ENCODE measurements at places on chromosomes 11 and 22.

GRCh38 chr22:27461470-27461869 lies 340.1 kb downstream of the MN1 start:
- no peak for DNase-seq

GRCh38 chr22:50302041-50302541 lies 5.4 kb downstream of the PLXNB2 start:
- no peak for DNase-seq

GRCh38 chr11:131686836-131687235 lies 316.4 kb downstream of the NTM start:
- DNase-seq = no peak

- DNase-seq = no peak
Measured at GRCh38 chr11:1641096-1641495, 11.5 kb downstream of the KRTAP5-5 start.

- DNase-seq = no peak
Measured at GRCh38 chr11:90747057-90747456, 524.2 kb upstream of the CHORDC1 start.

DNA sequence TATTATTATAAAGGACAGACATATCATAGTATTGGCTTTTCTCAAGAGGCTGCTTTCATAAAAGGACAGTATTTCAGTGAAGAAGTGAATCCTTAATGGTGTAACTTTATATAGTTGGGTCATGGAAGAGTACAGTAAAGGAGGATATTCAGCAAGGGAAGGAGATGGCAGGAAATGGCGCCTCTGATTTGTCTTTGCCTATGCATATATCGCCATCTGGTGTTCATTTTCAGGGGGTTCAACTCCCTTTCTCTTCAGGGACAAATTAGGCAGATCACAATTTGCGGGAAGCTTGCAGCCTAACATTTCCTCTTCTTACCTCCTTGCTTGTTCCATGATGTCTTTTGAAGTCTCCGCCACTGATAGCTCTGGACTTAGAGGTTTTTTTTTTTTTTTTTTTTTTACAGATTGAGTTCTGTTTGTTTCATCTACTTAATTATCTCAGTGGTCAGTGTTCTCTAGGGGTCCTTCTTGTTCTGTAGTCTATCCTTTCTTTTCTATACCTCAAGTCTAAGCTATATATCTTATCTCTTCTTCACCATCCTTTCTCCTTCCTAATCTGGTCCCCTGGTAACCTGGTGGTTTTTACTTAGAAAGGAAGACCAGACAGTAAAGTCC lies 21.8 kb upstream of the RRM1 start:
- peak; percentile 40 for DNase-seq

DNA sequence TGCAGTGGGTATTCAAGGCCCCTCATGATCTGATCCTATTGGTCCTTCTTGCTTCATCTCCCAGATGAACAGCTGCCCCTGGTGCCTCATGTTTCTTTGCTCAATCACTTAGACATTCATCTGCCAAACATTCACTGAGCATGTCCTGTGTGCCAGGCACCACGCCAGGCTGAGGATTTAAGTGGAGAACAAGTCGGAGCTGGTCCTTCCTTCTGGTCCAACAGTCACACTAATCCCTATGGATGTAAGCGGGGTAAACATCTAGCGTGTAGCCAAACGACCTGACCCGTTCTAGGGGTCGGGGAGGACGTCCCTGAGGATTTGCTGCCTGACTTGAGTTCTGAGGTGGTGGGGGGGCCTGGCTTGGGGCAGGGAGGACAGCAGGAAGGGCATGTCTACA lies 21.9 kb downstream of the ZMAT5 start:
- peak; percentile 69 for DNase-seq

DNA sequence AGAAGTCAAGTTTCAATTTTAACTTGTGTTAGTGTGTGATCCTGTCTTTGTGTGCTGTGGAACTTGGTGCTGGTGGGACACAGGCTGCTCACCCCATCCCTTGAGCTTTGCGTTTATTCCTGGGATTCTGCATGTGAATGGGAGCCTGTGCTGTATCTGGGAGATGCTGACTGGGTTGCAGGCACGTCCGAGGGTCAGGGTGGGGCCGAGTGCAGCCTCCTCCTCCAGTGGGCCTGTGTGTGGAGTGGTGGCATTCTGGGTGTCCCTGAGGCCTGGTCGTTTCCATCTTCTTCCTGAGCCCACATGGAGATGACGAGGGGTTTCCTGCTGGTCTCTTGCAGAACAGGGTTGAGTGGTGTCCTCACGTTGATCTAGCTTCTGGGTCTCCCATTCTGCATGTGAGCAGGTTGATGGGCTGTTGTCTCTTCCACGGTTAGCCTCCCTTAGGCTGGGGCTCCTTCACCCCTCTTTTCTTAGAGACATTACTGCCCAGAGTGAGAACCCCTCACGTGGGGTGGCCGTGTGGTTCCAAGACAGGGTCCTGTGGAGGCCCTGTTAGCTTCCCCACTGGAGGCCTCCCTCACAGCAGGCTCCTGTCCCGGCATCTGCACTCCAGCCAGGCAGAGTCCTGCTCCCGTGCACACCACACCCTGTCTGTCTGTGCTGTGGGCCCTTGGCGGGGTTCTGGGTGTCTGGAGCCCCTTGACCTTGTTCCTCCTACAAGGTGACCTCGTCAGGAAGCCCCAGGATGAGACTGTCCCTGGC lies 4.9 kb downstream of the PTDSS2 start:
- DNase-seq = no peak

- no peak for DNase-seq
Measured at GRCh38 chr11:64107303-64107702, 58.6 kb downstream of the MACROD1 start.

- no peak for DNase-seq
Measured at GRCh38 chr11:113496026-113496651, 20.9 kb upstream of the DRD2 start.

DNA sequence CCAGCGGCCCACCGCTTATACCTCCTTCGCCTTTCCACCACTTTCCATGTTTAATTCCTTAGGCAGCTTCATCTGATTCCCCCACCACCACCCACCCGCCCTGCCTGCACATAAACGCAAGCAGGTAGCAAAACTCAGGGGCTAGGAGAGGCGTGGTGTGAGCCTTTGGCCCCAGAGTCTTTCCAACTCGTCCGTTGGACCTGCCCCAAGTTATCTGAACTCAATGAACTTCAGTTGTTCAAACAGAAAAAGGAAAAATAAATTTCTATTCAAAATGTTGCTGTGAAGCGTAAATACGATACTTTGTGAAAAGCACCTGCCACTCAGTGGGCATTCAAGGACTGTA lies 814 bp upstream of the CDON start:
- DNase-seq = no peak

DNA sequence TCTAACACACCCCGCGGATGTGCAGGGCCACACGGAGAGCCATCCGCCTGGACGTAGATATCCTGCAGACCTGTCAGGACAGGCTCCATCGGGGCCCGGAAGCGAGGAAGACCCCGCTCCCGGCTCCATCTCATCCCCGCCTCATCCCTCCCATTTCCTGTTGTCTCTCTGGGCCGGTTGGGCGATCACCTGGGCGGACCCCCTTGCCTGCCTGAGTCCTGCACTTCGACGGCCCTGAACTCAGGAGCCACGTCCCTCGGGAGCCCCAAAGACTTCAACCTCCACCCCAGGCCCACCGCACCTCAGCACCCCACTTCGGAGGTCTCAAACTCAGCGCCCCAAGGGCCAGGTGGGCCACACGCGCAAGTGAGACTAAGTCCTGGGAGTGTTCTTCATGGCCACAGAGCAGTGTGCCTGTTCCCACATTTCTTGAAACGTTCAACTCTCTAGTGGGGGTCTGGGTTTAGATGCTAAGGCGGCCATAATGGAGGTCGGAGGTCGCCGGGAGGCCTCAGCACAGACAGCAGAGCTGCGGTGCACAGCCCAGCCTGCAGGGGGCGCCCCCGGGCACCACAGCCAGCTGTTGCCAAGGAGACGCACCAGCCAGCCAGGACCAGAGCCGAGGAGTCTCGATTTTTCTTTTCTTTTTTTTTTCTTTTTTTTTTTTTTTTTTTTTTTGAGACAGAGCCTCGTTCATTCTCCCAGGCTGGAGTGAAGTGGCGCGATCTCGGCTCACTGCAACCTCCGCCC lies 26.0 kb upstream of the FADD start:
- no peak for DNase-seq

- no peak for DNase-seq
Measured at GRCh38 chr11:102197670-102198139, 87.5 kb downstream of the YAP1 start.

DNA sequence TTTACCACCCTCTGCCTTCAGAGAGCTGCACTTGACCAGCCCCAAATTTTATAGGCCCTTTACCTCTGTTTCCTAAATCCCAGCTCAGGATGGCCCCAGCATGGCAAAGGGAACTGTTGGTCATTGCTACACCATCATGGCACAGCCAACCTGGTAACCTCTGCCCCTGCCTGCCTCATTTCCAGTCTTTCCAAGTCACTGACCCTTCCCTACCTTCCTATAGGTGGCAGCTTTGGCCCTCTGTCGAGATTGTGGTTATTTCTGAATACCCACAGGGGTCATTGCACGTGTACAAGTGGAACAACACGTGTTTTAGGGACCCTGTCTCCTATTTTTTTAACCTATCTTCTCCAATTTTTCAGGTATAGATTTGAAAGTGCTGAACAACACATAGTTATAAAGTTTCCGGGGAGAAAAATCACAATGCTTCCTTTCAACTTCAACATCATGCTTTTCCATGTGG lies 2.8 kb downstream of the GALNT18 start:
- DNase-seq = no peak

DNA sequence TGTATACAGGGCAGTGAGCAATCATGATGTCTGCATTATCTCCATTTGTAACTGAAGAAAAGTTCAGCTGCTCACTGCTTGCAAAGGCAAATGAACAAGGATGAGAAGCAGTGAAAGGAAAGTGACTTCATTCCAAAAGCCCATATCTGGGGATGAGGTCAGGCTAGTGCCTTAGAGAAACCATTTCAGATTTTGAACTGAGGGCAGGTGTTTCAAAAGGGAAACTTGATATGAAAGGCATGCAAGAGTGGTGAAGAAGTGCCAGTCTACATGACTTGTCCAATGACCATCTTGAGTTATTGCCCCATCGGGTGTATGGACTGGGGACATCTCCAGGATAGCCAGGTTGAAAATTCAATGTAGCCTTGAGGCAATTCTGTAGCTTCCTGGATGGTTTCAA lies 7.3 kb upstream of the APOL4 start:
- no peak for DNase-seq

DNA sequence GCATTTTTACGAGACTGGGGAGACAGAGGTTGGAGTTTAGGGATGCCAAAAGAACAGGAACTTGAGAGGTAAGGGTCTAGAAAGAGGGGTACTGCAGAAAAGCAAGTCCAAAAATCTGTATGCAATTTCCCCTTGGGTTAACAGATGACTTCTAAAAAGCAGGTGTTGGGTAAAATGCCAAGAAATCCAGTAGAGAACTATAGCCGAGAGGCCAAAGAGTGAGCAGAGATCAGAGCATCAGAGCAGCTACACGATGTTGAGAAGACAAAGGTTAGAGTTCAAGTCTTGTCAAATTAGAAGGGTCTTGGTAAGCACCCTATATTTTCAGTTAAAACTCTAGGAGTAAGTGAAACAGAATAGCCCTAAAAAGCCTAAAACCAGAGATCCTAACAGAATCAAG lies 145.2 kb downstream of the FCHSD2 start:
- DNase-seq = no peak

DNA sequence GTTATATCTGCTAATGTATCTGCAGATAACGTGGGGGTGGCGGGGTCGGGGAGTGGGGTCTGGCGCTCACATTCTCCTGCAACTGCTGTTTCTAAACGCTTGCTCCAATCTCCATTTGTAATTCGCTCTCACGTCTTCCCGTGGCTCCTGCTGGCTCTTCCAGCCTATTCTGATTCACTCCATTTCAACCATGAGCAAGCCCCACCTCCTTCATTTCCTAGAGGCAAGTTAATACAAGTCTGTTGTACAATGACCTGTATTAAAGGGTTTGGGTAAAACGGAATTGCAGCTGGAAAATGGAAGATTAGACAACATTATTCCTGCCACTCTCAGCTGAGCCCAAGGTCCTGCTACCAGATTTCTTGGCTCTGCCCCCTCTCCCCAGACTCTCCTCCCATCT lies 132.3 kb downstream of the CSNK2A3 start:
- DNase-seq = no peak

- DNase-seq = no peak
Measured at GRCh38 chr11:64854534-64855502, 10.4 kb upstream of the CDC42BPG start.

- no peak for DNase-seq
Measured at GRCh38 chr11:90392692-90393091, 169.8 kb upstream of the CHORDC1 start.

GRCh38 chr11:103923451-103923931 lies 112.9 kb upstream of the DDI1 start:
- DNase-seq = no peak

- DNase-seq = no peak
Measured at GRCh38 chr11:78676026-78676557, 101.4 kb upstream of the NARS2 start.

DNA sequence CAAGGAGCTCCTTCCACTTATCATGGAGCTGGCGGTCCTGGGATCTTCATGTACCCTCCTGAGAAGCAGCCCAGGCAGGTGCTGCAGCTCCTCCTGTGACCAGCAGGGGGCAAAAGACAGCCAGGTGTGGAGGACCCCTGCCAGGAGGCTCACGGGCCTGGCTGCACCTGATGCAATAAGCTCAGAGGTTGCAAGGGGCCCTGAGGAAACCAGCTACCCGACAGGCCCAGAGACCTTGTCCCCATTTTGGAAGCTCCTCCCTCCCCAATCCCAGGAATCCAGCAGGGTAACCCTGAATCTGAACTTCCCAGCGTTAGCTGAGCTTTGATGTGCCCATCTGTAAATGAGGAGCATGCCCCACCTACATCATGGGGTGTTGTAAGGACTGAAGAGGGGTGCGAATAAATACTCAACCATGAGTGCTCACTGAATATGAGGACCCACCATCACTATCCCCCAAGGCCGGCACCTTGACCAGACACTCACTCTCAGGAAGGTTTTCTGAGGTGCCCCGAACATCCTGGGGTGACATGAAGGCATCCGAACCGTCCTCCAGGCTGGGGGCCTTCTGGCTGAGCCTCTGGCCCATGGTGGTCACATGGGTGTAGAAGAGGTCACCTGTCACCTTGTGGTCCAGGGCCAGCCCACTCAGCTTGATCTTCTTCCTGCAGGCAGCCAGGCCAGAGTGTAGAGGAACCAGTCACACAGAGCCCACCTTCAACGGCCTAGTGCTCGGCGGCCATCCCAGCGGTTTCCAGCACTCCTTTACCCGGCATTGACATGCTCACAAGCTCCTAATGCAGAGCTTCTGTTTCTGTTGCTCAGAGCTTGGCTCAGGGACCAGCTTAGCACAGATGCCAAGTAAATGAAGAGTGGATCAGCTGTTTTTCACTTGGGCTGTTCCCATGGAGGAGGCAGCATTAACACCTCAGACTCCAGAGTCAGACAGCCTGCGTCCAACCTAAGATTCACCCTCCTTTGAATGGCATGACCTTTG lies 21.7 kb downstream of the SLC43A1 start:
- DNase-seq = no peak

DNA sequence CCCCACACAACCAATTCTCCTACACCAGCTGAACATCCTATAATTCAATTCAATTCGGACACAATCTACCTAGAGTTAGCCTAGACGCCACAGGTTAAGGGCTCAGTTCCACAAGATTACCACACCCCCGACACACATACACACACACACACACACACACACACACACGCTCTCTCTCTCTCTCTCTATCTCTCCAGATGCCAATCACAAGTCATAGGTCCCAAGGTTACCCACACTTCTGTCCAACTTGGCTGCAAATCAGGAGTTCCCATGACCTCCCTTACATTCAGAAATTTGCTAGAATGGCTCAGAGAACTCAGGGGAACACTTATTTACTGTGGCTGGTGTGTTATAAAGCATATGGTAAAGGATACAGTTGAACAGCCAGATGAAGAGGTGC lies 204.0 kb downstream of the DBX1 start:
- DNase-seq = no peak
